Fibroblast of skin of scalp (primary cell): ENCODE measurements at places on chromosomes 12 and 14.

- DNase-seq: no peak
Observed at GRCh38 chr12:89846473-89847055, 137.9 kb upstream of the ATP2B1 start.

DNA sequence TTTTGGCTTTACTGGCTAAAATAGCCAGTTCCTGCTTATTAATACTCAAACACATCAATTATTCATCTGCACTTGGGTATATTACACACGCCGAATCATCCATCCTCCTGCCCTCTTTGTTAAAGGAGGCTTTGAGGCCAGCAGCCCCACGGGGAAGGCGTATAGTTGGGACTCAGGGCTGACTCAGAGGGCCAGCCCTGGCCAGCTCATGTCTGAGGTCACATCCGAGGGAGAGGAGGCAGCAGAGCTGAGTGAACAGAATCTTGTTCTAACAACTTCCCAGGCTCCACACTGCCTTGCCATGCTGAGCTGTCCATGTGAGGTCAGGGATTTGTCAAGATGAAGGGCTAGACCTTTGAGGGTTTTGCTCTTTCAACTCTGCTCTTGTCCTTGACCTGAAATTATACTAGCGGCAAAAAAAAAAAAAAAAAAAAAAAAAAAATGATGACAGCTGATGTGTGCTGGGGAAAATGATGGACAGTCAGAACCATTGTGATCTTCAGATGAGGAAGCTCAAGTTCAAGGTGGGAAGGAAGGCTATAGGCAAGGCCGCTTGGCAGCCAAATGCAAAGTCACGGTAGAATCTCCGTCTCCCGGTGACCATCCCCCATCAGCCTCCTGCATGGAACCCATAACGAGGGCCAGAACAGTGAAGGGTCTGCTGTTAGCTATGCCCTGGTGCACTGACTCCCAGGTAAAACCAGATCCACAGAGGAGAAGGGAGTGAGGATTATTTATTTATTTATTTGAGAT lies 12.5 kb upstream of the MARK3 start:
- peak; percentile 88 for DNase-seq

- no peak for DNase-seq
Observed at GRCh38 chr14:94768521-94769390, 1.2 kb downstream of the GSC start.

- DNase-seq: no peak
Observed at GRCh38 chr14:99566390-99567354, 37.3 kb downstream of the CCDC85C start.

GRCh38 chr12:12331896-12332295 lies 18.1 kb downstream of the MANSC1 start:
- DNase-seq: no peak

- no peak for DNase-seq
Observed at GRCh38 chr12:81295251-81295650, 217.4 kb downstream of the ACSS3 start.

DNA sequence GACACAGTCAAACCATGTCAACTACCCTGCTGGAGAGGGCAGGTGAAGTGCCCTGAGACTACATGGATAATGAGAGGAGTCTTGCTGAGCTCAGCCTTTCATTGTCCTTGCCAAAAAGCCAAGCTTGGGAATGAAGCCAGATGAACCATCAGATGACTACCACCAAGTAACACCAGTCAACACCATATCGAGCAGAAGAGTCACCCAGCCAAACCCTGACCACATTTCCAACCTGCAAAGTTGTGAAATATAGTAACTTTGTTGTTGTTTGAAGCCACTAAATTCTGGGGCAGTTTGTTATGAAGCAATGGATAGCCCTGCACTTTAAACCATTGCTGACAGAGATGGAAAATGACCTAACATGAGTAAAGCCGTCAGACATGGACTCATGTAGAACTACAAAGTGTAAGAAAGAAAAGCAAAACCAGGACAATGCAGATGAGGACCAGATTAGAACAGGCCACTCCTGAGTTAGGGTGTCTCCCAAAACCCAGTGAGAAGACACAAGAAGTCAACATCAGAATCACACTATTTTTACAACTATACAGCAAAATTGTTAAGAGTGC lies 12.5 kb upstream of the CRADD start:
- DNase-seq: peak; percentile 4

GRCh38 chr14:69987406-69988121 lies 108.3 kb downstream of the SMOC1 start:
- no peak for DNase-seq

- no peak for DNase-seq
Observed at GRCh38 chr12:55472264-55472663, 2.3 kb upstream of the OR6C70 start.

DNA sequence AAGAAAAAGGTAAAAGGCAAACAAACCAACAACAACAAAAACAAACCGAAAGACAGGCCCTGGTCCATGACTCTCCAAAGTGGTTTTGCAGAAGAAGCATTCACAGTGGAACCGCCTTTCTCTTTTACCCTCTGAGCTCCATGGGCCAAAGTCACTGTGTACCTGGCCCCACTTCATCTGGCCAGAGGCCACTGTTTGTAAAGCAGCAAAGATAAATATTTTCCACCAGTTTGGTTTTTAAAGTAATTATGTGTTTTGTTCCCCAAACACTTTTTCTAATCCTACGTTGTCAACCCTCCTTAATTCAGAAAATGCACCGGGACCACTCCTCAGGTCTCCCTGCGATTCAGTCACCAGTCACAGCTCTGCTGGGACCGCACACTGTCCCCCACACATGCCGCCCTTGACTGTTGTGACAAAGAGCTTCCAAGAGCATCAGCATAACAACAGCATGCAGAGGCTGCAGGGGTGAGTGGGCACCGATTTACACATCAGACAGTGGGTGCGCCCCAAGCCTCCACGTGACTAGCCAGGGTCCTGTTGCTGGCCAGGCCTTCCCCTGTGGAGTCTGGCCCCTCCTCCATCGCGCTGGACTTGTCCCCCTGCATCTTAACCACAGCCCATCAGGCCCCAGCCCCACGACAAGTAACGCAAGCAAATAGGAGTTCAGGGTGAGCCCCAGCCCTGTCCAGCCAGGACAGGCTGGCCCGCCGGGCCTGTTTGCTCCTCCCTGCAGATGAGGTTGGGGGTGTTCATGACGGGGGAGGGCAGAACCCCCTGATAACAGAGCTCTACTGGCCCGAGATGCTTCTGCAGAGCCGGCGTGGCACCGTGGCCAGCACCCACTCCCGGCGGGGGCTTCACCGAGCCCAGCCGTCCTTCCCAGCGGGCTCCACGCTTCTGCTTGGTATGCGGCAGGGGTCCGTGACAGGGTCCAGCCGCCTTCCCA lies 65.2 kb upstream of the DIO3 start:
- DNase-seq: no peak

DNA sequence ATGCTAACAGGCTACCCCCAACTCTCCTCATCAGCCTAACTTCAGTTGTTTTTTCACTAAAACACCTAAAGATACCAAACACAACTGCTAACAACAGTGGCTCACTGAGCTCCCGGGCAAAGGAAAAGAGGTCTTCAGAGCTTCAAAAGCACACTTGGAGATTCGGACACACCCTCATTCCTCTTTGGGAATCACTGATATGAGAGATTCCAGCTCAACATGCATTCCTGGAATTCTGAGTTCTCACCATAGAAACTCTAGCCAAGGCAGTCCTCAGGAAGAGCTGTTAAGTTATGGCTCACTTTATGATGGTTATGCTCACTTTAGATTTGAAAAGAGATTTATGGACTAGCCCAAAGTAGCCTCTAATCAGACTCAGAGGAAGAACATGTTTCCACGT lies 40.1 kb downstream of the STXBP6 start:
- DNase-seq: peak; percentile 78

- DNase-seq: no peak
Observed at GRCh38 chr12:73445658-73446324, 1091.8 kb upstream of the ATXN7L3B start.

DNA sequence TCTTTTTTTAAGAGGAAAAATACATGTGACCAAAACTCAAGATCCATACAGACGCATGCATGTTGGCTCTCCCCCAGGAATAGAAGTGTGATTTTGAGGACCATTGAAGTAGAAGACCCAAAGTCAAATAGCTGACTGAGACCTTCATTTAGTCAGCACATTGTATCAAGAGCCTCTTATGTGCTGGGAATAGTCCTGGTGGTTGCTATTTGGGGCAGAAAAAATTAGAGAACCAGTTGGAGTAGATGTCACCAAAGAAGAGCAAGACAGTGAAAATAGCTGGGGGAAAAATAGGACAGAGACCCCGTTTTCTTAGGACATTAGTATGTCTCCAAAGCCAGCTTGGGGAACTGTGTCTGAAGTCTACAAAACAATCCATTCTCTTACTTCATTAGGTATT lies 93.6 kb downstream of the PELI2 start:
- DNase-seq: no peak

DNA sequence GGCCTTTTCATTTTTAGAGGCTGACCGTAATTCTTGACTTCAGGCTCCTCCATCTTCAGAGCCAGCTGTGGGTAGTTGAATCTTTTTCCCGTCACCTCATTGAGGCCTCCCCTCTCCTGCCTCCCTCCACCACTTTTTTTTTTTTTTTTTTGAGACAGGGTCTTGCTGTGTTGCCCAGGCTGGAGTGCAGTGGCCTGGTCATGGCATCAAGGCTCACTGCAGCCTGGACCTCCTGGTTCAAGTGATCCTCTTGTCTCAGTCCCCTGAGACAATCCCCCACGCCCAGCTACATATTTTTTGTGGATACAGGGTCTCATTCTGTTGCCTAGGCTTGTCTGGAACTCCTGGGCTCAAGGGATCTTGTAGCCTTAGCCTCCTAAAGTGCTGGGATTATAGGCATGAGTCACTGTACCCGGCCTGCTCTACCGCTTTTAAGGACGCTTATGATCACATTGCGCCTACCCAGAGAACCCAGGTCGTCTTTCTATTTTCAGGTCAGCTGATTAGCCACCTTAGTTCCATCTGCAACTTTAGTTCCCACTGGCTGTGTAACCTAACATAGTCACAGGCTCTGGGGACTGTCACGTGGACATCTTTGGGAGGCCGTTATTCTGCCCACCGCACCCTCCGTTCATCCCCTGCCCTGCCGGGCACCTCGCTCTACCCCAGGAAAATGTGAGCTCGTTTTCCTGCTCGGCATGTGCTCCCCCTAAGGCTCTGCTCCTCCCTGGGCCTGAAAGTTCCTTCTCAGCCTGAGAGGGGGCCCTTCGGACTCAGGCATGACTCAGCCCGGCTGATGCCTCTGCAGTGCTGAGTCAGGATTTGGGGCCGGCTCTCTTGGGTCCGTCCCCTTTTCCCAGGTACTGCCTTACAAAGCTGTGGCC lies 13.4 kb downstream of the TNFAIP2 start:
- DNase-seq: peak; percentile 65

- DNase-seq: no peak
Observed at GRCh38 chr12:100490056-100490455, 16.4 kb downstream of the NR1H4 start.

- no peak for DNase-seq
Observed at GRCh38 chr12:118480235-118480634, 103.9 kb downstream of the SUDS3 start.

- no peak for DNase-seq
Observed at GRCh38 chr12:114092981-114093380, 126.9 kb upstream of the RBM19 start.

GRCh38 chr14:38553586-38553985 lies 297.7 kb upstream of the CLEC14A start:
- peak; percentile 87 for DNase-seq

- DNase-seq: peak; percentile 9
Observed at GRCh38 chr14:61110316-61111082, 129.5 kb downstream of the SLC38A6 start.

DNA sequence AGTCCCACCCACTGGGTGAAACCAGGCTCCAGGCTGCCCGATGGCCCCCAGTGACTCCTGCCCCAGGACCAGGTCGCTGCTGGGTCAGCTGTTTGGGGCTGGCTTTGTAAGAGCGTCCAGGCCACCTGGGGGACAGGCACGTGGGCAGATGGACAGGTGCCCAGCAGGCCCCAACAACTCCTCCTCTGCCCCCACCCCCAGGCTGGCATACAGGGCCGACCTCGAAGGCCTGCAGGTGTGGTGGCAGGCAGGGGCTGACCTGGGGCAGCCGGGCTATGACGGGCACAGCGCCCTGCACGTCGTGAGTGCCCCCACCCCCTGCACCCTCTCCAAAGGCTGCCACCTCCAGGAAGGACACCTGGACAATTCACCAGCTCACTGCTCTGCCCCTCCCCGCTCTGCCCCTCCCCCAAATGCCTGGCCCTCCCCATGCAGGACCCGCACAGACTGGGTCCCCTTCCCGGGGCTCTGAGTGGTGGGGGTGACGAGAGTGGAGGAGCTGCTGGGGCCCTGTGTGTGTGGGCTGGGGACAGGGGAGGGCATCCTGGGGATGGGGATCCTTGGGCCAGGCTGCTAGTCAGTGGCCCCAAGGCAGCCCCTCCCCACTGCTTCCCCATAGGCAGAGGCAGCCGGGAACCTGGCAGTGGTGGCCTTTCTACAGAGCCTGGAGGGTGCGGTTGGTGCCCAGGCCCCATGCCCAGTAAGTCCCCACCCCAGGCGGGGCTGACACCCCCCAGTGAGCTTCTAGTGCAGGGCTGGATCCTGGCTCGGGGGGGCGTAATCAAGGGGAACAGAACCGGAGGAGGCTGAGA lies 26.0 kb downstream of the ASPG start:
- no peak for DNase-seq

DNA sequence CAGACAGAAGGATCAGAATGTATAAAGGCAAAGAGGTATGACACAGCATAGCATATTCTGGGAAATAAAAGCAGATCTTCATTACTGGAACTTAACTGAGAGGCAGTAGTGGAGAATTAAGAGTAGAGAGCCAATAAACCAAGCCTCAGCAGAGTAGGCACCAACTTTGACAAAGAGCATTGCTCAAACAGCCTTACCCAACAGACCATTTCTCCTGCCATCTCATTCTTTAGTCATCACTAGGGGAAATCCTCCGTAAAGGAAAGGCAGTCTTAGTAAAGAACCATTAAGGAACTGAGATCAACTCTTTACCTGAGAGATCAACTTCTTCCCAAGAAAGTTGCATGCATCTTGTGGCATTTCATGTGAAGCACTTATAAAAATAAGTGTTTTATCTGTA lies 36.6 kb downstream of the SENP1 start:
- DNase-seq: no peak

DNA sequence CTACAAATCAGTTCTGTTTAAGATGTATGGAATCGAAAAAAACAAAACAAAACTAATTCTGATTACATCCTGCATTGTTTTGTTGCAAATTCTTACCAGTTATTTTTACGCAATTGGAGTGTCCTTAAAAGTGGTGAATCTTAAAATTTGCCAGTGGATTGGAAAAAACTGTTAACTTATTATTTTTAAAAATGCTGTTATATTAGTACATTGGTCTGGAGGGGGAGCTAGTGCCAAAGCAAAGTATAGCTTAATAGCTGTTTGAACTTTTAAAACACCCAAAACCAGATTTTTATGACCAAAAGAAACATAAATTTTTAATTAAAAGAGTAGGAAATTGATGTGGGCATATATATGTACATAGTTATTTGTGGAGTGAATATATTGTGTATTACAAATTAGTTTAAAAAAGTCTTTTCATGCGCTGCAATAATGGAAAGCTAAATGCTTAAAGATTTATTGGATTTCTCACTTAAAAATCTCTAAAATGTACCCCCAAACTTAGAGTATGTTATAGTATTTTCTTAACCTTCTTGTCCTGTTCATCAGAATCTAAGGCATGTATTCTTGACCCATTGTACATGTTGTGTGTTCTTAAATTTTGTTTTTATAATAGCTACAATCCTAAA lies 2.5 kb downstream of the FUT8 start:
- peak; percentile 57 for DNase-seq

- peak; percentile 70 for DNase-seq
Observed at GRCh38 chr12:101859664-101860607, 17.4 kb upstream of the DRAM1 start.

- DNase-seq: no peak
Observed at GRCh38 chr14:91755570-91756295, 23.8 kb upstream of the CATSPERB start.
